ENCODE measurements at places on chromosomes 5 and 9.

GRCh38 chr9:87630266-87630665, 95.7 kb upstream of the CTSL start:
- DNase-seq, result no peak

DNA sequence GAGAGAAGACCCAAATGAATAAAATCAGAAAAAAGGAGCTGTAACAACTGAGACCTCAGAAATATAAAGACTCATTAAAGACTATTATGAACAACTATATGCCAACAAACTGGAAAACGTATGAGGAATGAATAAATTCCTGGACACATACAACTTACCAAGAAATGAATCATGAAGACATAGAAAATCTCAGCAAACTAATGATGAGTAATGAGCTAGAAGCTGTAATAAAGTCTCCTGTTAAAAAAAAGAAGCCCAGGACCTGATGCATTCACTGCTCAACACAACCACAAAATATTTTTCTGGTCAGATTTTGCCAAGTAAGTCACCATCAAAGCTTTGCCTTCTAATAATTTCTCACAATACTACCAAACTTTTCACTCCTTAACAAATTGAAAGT, 666.7 kb downstream of the LRRC70 start:
- no peak for DNase-seq

GRCh38 chr5:128630121-128630520, 92.1 kb upstream of the FBN2 start:
- DNase-seq, result no peak

DNA sequence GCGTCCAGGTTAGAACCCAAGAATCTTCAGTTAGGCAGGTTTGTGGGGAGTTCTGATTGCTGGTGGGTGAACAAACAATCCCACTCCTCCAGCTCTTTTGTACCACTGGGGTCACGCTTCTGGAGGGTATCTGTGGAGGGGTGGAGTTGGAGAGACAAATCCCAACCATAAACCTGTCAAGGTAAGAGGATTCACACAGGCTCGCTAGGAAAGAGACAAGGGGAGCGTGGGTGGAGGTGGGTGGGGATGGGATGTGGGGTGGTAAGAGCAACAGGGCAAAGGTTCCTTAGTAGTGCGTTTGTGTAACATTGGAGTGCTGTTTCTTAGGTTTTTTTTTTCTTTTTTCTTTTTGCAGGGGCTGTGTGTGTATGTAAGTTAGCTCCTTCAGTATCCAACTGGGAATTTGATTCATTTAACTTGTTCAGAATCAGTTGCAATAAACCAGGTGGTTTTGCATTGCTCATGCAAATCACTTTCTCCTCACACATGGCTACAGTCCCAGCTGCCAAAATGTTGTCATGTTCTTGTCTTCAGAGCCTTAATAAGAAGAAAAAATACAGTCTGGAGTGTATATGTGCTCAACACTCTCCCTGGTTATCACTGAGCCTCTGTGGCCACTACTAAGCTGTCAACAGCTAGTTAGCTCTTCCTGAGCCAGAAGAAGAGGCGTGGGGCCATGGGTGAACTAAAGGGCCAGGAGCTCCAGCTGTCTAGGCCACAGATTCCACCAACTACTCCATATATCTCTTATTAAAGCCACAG, 164.0 kb upstream of the RAD23B start:
- DNase-seq, result no peak

DNA sequence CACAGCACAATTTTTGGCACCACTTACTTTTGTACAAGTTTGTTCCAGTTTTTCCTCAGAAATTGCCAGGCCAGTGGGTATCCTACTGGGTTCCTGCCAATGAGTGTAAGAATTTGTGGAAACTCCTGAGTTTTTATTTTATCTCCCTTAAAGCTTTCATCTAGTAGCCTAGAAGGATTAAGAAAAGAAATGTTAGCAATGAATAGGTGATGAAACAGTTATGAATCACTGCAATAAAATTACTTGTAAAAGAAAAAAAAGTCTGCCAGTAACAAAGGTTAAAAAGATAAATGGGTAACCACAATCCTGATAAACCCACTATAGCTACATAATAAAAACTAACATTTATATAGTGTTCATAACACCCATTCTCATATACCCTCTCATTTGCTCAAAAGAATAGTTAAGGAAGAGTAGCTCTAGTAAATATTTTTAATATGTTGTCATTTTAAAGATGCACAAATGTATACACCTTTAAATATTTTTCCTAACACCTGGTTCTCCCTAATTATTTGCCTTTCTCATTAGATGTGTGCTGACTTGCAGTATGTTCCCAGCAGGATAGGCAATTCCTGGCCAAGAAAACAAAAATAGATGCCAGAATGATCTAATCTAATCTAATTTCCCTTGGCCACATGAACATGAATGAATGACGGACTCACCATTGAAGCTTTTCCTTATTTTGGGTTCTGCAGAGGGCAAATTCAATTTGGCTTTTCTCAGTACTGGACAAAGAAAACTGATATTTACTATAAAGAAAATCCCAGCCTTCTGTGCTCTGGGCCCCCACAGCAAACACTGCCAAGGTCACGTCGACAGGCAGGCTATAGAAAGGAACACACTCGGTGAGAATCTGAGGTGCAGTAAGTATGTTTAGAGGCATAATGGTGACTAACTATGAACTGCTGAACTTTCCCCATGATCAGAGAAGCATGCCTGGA, 26.4 kb downstream of the ERAP1 start:
- no peak for DNase-seq

DNA sequence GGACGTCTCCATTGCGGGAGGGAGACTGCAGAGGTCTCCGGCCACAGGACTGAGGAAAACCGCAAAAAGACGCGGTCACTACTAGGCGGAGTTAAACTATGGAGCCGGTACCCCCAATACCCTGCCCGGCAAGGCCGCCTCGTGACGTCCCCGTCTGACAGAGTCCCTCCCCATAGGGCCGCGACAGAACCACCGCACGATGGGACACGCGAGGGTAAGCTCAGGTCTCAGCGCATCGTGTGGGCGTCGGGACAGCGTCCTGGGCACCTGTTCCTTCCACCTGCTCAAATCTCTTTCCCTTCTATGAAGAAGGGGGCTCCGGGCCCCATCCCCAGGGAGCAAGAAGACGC, 35.2 kb upstream of the GLDC start:
- DNase-seq, result peak; percentile 57

Data from activated T-cell treated with anti-CD3 and anti-CD28 coated beads, Interleukin-2, amount 50 U/mL, for 4 hours (primary cell).